ENCODE measurements at places on chromosomes 1 and 21.

DNA sequence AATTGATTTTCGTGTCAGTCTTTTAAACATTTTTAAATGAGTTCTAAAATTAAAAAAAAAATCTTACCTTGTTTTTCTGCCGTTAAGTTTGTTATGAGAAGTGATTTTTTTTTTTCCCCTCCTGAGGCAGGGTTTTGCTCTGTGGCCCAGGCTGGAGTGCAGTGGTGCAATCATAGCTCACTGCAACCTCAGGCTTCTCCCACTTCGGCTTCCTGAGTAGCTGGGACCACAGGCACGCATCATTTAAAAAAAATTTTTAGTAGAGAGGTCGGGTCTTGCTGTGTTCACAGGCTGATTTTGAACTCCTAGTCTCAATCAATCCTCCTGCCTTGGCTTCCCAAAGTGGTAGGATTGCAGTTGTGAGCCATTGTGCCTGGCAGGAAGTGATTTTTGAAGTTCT lies 41.1 kb downstream of the MTR start:
- no peak for DNase-seq

GRCh38 chr1:169610108-169610507 lies 19.8 kb downstream of the SELP start:
- DNase-seq, result no peak

DNA sequence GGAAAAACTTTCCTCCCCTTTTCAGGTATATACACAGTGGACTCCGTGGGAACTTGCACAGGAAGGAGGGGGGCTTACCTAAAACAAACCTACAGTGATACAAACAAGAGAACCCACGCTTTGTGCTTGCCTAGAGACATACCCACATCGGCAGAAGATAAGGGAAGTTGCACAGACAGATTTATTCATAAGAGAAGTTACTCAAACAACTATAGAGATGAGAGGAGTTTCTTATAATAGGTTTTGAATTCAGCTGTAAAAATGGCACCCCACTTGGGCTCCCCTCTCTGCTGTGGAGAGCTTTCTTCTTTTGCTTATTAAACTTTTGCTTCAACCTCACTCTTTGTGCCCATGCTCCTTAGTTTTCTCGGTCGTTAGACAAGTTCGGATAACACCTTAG lies 1.8 kb upstream of the DUSP12 start:
- DNase-seq, result no peak

GRCh38 chr1:70486676-70487458 lies 75.8 kb downstream of the CTH start:
- DNase-seq, result no peak

GRCh38 chr1:24632832-24633175 lies 10.3 kb upstream of the SRRM1 start:
- DNase-seq, result no peak

GRCh38 chr1:34276606-34277005 lies 99.9 kb downstream of the C1orf94 start:
- no peak for DNase-seq

DNA sequence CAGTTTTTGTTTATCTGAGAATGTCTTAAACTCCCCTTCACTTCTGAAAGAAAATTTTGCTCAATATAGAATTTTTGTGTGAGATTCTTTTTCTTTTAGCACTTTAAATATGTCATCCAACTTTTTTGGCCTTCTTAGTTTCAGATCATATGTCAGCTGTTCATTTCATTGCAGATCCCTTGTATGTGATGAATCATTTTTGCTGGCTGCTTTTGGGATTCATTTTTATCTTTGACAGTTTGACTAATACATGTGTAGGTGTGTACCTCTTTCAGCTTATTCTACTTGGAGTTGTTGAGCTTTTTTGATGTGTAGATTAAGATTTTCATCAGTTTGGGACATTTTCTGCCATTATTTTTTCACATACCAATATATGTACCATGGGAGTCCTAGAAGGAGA lies 156.8 kb downstream of the FASLG start:
- DNase-seq, result no peak

DNA sequence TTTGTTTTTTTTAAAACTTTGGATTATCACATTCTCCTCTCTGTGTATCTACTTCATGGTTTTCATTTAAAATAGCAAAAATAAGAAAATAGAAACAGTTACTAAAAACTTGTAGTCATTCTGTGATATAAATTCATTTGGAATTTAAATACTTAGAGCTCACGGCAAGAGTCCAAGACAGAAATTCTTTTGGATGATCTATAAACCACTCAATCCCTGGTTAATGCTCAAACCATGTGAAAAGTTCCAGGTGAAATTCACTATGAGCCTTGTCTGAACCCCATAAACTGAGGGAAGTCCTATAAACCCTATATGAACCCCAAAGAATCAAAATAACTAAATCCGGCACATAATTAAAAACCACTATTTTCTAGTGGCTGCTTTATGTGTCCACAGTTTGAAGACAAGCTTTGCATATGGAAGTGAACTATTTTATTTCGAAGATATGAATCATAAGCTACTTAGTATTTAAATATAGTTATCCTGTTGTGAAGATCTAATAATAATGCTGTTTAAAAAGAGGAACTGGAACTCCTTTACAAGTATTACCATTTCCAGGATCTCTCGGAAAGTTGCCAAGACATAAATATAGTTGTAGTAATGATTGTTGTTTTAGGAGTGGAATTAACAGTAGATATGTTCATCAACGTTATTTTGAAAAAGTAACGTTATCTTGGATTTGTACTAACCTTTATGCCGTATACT lies 163.5 kb downstream of the NFIA start:
- DNase-seq, result no peak

DNA sequence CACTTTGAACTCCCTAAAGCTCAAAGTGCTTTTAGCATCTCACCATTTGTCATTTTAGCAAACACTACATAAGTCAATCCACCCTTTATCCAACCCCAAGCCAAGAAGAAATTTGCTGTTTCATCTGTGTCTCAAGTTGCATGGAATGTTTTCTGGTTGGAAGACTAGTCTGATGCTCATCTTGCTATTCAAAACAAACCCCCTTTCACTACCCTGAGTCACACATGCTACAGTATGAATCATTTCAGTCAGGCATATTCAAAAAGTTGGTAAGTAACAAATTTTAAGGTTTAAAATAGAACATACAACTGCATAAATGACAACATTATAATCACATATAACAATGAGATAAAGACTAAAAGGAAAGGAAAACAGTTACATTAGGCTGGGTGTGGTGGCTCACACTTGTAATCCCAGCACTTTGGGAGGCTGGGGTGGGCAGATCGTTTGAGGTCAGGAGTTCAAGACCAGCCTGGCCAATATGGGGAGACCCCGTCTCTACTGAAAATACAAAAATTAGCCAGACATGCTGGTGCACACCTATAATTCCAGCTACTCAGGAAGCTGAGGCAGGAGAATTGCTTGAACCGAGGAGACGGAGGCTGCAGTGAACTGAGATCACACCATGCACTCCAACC lies 38.7 kb downstream of the DSTYK start:
- DNase-seq, result no peak

- DNase-seq, result no peak
These were observed 488.0 kb upstream of the B3GALT2 start for GRCh38 chr1:193674292-193674944.

DNA sequence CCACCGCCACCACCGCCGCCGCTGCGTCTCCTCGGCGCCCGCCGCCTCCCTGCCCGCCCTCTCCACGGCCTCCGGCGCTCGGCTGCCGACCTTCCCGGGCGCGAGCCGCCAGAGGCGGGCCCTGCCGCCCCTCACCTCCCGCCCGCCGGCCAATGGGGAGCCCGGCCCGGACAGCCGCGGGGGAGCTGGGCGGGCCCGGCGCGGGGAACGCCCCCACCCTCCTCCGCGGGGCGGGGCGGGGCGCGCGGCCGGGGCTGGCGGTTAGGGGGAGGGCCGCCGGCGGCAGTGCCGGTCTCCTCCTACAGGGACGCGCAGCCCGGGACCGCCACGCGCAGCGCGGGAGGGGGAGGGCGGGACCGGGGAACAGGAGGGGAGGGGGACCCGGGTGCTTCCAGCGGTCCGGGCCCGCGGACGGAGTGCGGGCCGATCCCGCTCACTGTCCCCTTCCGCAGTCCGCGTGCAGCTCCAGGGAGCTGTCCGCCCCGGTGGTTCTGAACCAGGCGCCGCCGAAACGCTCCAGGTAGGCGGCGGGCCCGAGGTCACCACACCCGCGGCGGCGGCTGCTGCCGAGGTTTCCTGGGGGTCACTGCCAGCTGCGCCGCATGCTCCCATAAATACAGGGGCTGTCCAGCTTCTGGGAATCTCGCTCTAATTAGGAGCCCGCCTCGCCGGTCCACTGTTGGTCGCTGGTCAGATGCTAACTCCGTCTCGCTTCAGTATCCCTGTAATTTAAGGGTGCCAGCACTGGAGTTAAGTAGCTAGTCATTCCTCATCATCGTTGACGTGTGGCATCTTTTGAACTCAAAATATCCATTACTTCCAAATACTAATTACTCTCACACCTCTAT lies at the start of gene PGBD5:
Gene PGBD5, minus strand, starts transcription at position 87 of the 848 bp plus-strand sequence. CDS start 404 bp downstream, outside the sequence.
- peak; percentile 20 for DNase-seq

- DNase-seq, result no peak
These were observed 518.6 kb upstream of the ZP4 start for GRCh38 chr1:238409191-238409850.

- DNase-seq, result no peak
These were observed 27.5 kb downstream of the KCND3 start for GRCh38 chr1:111961773-111962565.

DNA sequence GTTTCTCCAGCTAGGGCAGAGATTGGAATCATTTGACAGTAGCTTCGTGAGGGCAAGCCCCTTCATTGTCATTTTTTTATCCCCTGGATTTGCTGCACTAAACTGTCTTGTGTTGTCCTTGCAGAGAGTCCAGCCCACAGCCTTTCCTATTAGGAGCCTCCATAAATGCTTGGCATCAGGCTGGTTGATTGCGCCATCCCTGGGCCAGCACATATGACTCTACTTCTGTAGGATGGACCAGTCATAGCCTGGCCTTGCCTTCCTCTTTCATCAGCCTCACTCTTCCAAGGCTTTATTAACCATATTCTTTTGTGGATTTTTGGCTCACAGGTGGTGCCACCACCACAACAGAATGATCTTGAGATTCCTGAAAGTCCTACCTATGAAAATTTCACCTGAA lies 31.4 kb downstream of the LY9 start:
- DNase-seq, result no peak

- no peak for DNase-seq
These were observed 103.8 kb downstream of the TRABD2B start for GRCh38 chr1:47893412-47893811.

DNA sequence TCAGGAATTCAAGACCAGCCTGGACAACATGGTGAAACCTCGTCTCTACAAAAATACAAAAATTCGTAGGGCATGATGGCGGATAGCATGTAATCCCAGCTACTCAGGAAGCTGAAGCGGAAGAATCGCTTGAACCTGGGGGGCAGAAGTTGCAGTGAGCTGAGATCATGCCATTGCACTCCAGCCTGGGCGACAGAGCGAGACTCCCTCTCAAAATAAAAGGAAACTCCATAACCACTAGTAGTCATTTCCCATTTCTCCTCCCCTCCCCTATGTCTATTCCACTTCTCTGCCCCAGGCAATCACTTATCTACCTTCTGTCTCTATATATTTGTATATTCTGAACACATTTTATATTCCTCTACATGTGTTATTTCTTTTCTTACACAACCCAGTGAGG lies 4.0 kb upstream of the CEP350 start:
- no peak for DNase-seq

GRCh38 chr1:235423214-235423652 lies 56.0 kb downstream of the TBCE start:
- DNase-seq, result no peak

GRCh38 chr1:10173582-10173981 lies 36.8 kb upstream of the KIF1B start:
- DNase-seq, result no peak

DNA sequence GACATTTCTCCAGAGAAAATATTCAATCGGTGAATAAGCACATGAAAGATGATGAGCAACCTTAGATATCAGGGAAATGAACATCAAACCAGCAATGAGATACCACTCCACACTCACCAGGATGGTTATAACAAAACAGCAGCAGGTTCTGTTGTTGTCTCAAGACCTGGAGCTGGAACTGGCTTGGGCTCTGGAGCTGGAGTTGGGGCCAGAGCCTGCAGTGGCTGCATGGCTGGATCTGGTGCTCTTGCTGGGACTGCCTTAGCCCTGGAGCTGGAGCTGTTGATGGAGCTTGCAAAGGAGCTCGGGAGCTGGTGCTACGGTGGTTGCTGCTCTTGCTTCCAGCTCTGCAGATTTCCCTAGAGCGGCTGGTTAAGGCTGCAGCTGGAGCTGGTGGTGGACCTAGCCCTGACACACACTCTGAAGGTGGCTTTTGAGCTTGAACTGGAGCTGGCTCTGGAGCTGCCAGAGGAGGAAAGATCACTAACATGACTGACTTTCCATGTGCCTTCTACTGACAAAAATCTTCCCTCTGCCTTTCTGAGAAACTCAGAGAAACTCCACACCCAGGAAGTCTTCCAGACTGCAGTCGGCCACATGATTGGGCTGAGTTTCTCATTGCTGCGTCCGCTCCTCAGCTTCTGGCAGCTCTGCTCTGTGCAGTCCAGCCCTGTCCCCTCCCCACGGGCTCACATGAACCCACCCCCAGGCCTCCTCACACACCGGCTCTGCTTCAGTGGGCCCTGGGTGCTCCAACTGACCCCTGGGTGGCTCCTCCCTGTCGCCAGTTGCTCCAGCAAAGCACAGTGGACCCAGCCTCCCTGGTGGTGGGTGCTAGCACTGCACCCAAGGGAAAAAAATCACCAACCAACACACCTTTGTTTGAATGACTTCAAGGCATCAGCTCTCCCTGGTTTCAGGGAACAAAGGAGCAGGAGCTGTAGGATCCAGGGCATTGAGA lies 139.1 kb upstream of the FMN2 start:
- no peak for DNase-seq

- DNase-seq, result no peak
These were observed 66.1 kb upstream of the FAM3B start for GRCh38 chr21:41250519-41250918.

- DNase-seq, result no peak
These were observed 131.1 kb upstream of the WNT4 start for GRCh38 chr1:22273686-22274681.

- DNase-seq, result no peak
These were observed 40.4 kb upstream of the ZSWIM5 start for GRCh38 chr1:45246760-45247159.

DNA sequence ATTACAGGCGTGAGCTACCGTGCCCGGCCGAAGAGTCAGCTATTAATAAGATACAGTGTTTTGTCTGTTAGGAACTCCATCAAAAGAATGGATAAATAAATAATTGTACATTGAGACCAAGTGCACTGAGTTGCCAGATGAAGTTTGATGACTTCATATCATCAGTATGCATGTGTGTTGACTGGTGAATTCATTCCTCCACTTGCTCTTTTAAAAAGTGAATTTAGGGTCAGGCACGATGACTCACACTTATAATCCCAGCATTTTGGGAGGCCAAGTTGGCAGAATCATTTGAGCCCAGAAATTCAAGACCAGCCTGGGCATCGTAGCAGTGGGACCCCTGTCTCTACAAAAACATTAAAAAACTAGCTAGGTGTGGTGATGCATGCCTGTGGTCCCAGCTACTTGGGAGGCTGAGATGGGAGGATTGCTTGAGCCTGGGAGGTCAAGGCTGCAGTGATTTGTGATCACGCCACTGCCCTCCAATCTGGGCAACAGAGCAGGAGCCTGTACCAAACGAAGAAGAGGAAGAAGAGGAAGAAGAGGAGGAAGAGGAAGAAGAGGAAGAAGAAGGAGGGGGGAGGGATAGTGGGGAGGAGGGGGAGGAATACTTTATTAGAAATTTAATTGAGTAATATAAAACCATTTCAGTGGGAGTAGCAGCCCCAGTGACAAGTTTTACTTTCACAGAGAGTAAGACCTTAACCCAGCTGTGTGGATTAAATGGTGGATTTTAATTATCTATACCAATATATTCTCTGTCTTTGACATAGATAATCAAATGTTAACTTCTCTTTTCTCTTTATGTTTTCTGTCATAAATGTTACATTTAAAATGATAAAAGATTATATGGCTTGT lies 74.9 kb downstream of the CCDC18 start:
- no peak for DNase-seq
